ENCODE measurements at places on chromosomes 5 and 9.

GRCh38 chr9:126628969-126629674 lies 15.4 kb downstream of the LMX1B start:
- no peak for DNase-seq

DNA sequence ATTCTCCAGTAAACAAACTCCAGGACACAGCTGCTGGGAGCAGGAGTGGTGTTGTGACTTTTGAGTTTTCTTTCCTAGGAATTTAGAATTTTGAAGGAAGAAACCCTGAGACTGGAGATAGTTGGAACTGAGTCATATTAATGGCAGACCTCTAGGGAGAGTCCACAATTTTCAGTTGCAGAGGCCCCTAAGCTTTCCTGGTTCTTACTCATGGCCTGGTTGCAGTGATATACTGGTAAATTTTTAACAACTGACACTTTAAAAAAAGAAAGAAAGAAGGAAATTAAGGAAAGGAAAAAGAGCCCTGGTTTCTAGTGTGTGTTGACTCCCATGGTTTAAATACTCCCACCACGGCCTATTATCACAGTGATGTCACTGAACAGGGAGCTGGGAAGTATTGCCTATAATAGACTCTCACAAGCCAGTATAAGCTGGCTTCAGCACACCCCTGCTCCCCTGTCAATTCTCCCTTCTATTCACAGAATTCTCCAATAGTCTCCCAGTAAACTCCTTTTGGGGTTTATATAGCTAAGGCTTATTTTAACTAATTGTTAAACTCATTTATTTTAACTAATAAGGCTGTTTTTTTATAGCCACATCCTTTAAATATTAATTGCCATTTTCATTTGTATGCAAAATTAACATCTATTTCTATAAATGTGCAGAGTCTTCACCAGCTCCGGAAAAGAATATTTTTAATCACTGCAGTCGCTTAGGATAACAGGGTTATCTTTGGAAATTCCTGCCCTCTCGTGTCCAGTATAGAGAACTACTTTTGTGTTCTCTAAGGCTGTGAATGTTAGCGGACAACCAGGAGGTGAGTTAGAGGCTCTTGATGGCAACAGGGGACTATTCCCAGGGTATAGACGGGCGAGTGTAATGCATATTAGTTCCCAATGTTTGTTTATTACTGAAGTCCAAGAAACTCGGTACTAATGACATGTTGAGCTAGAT lies 59.7 kb downstream of the GGTA1 start:
- DNase-seq, result no peak

GRCh38 chr9:118962426-118962825 lies 406.8 kb downstream of the BRINP1 start:
- no peak for DNase-seq

- no peak for DNase-seq
Measured at GRCh38 chr9:112629671-112630485, 88.0 kb downstream of the INIP start.

DNA sequence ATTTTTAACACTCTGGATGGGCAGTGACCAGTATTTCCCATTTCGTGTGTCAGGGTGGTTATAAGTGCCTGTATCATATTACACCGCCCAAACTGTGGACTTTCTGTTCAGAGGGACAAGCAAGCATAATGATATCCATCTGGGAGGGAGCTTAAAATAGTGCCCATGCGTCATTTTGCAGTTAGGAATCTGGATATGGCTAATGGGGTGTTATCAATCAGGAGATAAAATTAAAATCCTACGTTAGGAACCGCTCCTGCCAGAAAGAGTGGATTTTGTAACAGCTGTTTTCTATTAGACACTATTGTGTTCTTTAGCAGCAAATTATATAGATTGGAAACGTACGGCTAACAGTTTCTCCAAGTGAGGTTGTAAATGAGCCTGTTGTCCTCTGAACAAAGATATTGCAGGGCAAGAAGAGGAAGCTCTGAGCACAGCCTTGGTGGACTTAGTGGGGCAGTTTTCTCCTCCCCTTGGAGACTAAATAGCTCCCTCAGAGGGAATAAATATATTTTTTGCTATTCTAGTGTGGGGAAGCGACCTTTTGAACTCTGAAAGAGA lies 160.4 kb downstream of the SPATA31D1 start:
- no peak for DNase-seq

GRCh38 chr9:99181621-99182020 lies 40.1 kb downstream of the ALG2 start:
- DNase-seq, result no peak
